Endodermal cell (in vitro differentiated cells): ENCODE measurements at places on chromosomes 11 and 22. TPM values are rescaled to one million over a fixed set of nuclear protein-coding genes. Genes with fewer than 3 reads are reported as not detected.

The DNAJB7 gene
- total RNA-seq: not detected in 2 replicates

DNA sequence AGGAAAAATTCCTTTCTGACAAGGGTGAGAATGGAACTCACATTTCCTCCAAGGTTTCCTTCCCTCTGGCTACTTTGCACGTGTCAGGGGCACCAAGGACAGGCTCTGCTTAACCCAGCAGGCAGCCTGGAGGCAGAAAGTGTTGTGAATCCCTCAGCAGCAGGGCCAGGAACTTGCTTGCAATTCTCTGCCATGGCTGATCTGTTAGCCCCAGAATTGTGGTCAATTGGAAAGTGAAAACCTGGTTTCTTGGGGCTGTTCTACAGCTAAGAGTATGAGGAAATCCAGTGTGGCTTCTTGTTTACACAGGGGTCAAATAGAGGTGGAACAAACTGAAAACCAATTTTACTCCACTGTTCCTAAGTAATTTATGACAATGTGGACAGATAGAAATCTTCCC is 38.3 kb upstream of the CEP295 start:
- peak; percentile 87 for DNase-seq
- H3K4me1 ChIP-seq: peaks cover 12% of the 10 kb centered on the region
- peaks cover 22% of the 10 kb centered on the region for H3K27me3 ChIP-seq
- H3K4me3 ChIP-seq: no peak overlapping the region
- H3K27ac ChIP-seq: peak overlapping the region; percentile 20

The ENTHD1 gene
- total RNA-seq: not detected in 2 replicates

The DGCR6 gene
- total RNA-seq: 2.7 and 2.9 TPM in 2 replicates

The TPH1 gene
- 0.24 TPM in 1 of 3 replicates, not detected in the others for total RNA-seq

GRCh38 chr11:28323621-28324020 is 215.4 kb downstream of the METTL15 start:
- H3K4me1 ChIP-seq: peaks cover 5% of the 10 kb centered on the region
- H3K27me3 ChIP-seq: no peaks in the 10 kb centered on the region
- DNase-seq: no peak
- no peak overlapping the region for H3K27ac ChIP-seq
- H3K36me3 ChIP-seq: no peaks in the 10 kb centered on the region

GRCh38 chr11:84142411-84142810 is 856.2 kb upstream of the CCDC90B start:
- H3K4me1 ChIP-seq: peaks cover 11% of the 10 kb centered on the region
- H3K27me3 ChIP-seq: no peaks in the 10 kb centered on the region
- H3K36me3 ChIP-seq: no peaks in the 10 kb centered on the region
- H3K4me3 ChIP-seq: no peak overlapping the region
- peak; percentile 48 for DNase-seq

The LDHAL6A gene
- not detected in 2 replicates for total RNA-seq

The MCHR1 gene
- 0.53 and 1.1 TPM in 2 replicates for total RNA-seq

The LMO2 gene
- total RNA-seq: 1.2 and 1.6 TPM in 2 replicates

DNA sequence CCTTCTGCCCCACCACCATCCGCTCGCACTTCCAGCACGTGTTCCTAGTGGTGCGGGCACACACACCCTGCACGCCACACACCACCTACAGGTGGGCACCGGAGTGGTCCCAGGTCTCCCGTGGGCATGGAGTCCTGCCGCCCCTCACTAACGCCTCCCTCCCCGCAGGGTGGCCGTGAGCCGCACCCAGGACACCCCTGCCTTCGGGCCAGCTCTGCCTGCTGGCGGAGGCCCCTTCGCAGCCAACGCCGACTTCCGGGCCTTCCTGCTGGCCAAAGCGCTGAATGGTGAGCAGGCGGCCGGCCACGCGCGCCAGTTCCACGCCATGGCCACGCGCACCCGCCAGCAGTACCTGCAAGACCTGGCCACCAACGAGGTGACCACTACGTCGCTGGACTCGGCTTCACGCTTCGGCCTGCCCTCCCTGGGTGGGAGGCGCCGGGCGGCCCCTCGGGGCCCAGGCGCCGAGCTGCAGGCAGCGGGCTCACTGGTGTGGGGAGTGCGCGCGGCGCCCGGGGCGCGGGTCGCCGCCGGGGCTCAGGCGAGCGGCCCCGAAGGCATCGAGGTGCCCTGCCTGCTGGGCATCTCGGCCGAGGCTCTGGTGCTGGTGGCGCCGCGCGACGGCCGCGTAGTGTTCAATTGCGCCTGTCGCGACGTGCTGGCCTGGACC is 8.5 kb downstream of the SIPA1 start:
- H3K4me3 ChIP-seq: no peak overlapping the region
- DNase-seq: no peak
- H3K4me1 ChIP-seq: no peaks in the 10 kb centered on the region

The OR52N4 gene
- not detected in 3 replicates for total RNA-seq

GRCh38 chr11:125157953-125158680 is 6.4 kb upstream of the PKNOX2 start:
- DNase-seq: no peak
- peaks cover 6% of the 10 kb centered on the region for H3K4me1 ChIP-seq
- H3K27me3 ChIP-seq: no peaks in the 10 kb centered on the region
- H3K27ac ChIP-seq: no peak overlapping the region
